ENCODE measurements at places on chromosomes 11 and 22. TPM values are rescaled to one million over a fixed set of nuclear protein-coding genes. Genes with fewer than 3 reads are reported as not detected.

The CDCA5 gene
- total RNA-seq, result 1.3 TPM

The ANKK1 gene
- not detected for total RNA-seq

The TRIM66 gene
- total RNA-seq, result 4.1 TPM

The PGA4 gene
- 1.3 TPM for total RNA-seq

The OR56A4 gene
- not detected for total RNA-seq

The ABCC8 gene
- 1.1 TPM for total RNA-seq

The NXPE4 gene
- total RNA-seq, result not detected

The CCDC15 gene
- 0.25 TPM for total RNA-seq

GRCh38 chr11:10797001-10797400 is 11.7 kb downstream of the EIF4G2 start:
- DNase-seq, result no peak

DNA sequence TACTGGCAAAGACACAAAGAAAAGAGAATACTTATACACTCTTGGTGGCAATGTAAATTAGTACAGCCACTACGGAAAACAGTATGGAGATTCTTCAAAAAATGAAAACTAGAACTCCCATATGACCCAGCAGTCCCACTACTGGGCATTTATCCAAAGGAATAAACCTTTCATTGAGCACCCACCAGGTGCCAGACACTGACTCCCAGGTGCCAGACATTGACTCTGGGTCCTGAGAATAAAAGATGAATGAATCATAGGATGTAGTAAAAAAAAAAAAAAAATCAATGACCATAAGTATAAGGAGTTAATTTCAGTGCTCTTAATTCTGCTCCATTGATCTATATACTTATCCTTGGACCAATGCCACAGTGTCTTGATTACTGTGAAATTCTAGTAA is 28.2 kb downstream of the HEPHL1 start:
- DNase-seq, result no peak

DNA sequence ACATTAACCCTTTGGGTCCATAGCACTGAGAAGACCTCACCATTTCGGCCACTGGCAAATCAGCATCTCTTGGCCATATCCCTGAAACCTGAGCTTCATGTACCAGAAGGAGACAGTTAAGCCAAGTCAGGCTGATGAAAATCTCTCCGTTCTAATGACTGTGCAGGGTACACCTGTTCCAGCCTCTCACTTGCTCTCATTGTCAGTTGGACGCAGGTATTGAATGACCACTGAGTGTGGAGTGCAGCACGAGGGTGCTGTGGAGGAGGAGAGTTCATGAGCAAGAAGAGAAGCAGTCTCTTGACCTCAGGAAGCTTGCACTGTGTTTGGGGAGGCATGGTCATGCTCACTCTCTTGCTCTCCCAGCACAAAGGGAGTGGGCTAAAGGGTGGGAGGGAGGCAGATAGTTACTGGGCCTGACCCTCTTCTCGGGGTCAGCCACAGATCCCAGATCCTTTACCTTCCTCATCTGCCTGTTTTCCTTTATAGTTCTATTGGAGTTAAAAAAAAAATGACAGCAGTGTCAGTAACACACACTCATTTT is 65.2 kb downstream of the ZBTB16 start:
- DNase-seq, result no peak

- no peak for DNase-seq
Measured at GRCh38 chr22:22463855-22464540, 44.5 kb downstream of the ZNF280B start.

DNA sequence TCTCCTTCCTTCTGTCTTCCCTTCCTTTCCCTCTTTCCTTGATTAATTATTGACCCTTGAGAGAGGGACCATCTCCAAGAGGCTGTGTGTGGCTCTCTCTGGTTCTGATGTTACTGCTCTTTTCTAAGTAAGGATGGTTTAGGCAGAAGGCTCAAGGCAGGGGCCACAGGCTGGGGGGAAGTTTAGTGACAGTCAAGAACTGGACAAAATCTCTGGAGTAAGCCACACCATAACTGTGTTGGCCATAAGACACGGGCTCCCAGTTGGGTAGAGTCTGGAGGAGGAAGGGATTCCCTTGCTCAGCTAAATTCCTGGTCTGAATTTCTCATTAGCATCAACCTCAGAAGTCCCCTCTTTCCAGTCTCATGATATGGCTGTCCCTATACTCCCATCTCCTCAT is 74.7 kb downstream of the BUD13 start:
- no peak for DNase-seq

DNA sequence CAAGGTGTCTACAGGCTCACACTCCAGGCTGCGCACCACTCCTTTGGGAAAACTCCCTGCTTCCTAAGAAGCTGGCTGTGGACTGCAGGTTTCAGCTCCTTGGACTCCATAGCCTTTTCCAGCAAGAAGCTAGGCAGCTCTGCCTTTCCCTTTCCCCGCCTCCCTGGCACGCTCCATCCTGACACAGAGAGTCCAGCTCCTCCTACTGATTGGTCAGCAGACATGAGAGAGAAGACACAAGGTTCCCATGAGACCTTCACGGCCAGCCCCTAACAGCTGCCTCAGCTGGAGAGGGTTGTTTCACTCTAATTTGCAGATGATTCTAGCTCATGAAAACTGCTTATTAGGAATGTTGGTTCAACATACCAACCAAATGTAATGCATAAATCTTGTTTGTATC is 27.6 kb downstream of the TENM4 start:
- peak; percentile 89 for DNase-seq

DNA sequence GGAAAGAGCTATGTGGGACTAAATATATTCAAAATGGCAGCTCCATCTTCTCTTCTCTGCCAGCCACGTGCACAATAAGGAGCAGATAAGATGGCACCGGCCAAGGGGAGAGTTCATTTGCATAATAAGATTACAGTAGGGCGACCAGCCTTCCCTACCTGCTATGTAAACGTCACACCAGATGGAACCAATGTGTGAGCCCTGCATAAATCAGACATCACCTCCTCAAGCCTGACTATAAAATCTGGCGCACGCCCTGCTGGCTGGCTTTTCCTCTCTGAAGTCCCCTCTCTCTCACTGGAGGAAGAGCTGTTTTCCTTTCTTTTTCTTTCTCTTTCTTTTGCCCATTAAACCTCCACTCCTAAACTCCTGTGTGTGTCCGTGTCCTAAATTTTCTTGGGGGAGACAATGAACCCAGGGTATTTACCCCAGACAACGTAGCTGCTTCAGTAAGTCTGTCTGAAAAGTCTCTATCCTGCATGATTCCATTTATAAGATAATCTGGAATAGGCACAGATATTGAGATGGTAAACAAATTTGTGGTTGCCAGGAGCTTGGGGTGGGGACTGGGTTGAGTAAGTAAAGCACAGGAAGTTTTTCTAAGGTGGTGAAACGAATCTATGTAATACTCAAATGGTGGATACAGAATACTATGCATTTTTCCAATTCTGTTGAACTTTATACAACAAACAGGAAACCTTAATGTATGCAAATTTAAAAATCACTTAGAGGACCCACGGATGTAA is 670.0 kb upstream of the KIRREL3 start:
- no peak for DNase-seq

DNA sequence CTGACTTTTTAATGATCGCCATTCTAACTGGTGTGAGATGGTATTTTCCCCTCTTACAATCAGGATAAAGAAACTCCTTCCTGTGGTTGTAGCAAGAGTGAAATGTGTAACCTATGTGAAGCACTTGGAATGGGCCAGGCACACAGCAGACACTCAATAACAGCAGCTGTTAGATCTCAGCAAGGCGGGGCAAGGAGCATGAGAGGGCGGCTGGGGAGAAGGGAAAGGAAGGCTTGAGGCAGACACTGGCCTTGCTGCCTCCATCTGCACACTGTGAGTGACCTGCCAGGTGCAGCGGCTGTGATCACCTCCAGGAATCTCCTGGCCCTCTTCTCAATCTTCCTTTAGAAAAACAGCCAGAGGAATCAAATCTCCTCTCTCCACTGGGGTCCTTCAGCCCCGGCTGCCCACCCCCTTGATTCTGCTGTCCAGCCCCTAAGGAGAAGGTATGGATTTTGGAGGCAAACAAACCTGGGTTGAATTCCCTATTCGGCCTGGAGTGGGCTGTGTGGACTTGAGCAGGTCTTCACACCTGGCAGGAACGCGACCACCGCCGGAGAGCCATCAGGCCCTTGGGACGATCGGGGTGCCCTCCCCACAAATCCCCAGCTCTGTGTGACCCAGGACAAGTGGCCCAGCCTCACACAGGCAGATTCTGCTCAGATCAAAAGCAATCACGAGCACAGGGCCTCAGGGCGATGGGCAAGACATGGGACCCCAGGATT is 49.0 kb downstream of the RPUSD4 start:
- DNase-seq, result no peak

All from left ventricle myocardium inferior (tissue), 1 donor.